ENCODE measurements at places on chromosomes 4 and X.

- no peak for DNase-seq
These were observed 45.8 kb upstream of the CLCN4 start for GRCh38 chrX:10110984-10111363.

- no peak for DNase-seq
These were observed 147.2 kb downstream of the SHROOM3 start for GRCh38 chr4:76582074-76582816.

- DNase-seq, result no peak
These were observed 70.2 kb upstream of the MAP3K15 start for GRCh38 chrX:19585332-19586082.

DNA sequence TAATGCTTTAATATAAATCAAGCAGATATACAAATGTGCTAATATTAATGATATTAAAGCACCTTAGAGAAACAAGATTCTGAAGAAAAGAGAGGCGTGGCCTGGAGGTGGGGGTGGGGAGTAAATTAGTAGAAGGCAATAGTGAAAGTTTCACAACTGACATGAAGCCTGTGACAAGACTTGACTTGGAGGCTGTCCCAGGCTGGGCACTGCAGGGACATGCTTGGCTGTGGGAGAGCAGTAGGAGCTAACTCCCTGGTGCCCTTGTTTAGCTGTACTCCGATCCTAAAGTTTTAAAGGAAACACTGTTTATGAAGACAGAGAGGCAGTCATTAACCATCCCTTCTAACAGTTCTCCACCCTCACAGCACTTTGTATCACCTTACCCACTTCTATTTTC, 239.0 kb upstream of the MAB21L2 start:
- DNase-seq, result no peak

DNA sequence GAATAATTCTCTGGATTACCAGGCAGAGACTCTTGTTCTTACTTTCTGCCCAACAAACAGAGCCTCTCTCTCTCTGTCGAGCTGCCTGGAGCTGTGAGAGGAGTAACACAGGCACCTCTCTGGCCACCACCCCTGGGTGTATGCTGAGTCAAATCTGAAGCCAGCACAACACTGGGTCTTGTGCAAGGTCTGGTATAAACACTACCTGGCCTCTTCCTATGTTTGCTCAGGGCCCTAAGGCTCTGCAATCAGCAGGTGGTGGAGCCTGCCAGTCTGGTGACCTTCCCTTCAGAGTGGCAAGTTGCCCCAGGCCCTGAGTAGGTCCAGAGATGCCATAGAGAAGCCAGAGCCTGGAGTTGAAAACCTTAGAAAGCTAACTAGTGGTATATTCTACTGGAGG, 139.9 kb downstream of the CPXCR1 start:
- DNase-seq, result no peak

Data from effector memory CD4-positive, alpha-beta T cell (primary cell).